ENCODE measurements at places on chromosomes 7 and 10.

- no peak for DNase-seq
Observed at GRCh38 chr7:68697796-68698280, 900.4 kb upstream of the AUTS2 start.

DNA sequence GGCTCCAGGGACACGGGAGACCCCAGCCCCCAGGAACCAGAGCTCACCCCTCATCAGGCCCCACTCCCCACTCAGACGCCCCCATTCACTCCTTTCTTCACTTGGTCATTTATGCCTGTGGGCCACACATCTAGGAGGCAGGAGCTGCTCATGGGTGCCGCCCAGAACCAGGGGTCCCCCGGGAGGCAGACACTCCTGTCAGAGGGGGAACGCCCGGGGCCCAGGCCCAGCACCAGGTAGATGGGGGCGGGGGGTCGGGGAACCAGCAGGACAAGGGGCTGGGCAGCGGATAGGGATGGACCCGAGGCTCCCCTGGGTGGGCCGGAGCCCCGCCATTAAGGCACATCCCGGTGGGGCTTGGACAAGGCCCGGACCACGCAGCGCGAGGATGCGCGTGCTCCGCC is 11.8 kb downstream of the CALY start:
- no peak for DNase-seq

- DNase-seq = no peak
Observed at GRCh38 chr10:61337741-61338140, 115.4 kb downstream of the TMEM26 start.

GRCh38 chr7:83593921-83594475 is 54.9 kb downstream of the SEMA3E start:
- no peak for DNase-seq

All from activated CD8-positive, alpha-beta memory T cell treated with anti-CD3 and anti-CD28 coated beads, Interleukin-2, amount 50 U/mL, for 48 hours (primary cell).